ENCODE measurements at places on chromosomes 5 and 9.

DNA sequence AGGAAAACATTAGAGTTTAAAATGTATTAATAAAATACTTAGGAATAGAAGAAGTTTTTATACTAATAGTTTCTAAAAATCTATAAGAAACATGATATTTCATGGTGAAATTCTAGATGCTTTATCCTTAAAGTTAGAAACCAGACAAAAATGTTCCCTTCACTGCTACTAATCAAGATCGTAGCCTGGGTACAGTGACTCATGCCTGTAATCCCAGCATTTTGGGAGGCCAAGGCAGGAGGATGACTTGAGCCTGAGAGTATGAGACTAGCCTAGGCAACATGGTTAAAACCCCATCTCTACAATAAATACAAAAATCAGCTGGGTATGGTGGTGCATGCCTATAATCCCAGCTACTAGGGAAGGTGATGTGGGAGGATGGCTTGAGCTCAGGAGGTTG, 30.4 kb upstream of the KLF9 start:
- DNase-seq: no peak

DNA sequence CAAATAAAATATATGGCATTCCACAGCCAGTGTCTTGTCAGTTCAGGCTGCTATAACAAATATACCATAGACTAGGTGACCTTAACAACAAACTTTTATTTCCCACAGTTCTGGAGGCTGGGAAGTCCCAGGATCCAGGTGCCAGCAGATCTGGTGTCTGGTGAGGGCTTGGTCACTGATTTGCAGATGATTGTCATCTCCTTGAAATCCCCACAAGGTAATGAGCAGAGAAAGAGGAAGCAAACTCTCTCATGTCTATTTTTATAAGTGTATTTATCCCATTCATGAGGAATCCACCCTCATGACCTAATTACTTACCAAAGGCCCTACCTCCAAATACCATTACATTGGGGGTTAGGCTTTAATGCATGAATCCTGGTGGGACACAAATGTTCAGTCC, 663.2 kb downstream of the TLR4 start:
- no peak for DNase-seq

GRCh38 chr5:44993286-44993685, 184.5 kb downstream of the MRPS30 start:
- DNase-seq: no peak

- DNase-seq: peak; percentile 54
Measured at GRCh38 chr5:96433066-96433447, at the start of gene PCSK1. Gene PCSK1, minus strand, starts transcription at chr5:96433248. Its CDS starts 206 bp downstream, at chr5:96433042.

DNA sequence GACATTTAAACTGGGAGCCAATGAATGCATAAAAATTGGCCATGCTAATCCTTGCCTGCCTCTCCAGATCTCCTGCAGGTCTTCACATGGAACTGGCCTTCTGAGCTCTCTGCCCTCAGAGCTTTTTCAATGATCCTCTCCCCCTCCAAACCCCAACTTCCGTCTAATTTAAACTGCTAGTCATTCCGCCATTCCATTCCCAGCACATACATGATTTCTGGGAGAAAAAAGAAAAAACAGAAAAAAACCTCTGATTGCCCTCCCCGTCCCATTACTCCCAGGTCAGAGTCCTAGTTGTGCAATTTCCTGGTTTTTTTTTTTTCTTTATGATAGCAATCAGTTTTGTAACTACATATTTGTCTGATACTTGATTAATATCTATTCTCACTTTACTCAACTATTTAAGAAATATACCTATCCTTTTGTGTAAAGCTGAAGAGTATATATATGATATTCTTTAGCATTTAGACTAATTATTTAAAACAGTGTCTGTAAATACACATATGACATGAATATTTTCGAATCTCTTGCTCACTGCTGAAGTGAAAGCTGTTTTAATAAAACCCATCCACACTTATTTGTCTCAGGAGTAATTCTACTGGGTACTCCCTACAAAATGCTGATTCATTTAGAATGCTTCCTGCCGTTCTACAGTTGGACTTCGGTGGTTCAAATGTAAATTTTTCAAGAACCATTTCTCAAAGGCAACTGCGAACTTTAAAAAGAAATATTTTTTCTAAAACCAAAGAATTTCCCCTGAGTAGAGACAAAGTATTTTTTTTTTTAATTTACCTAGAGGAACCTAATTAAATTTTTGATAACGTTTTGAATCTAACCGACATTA, 1.6 kb downstream of the HINT1 start:
- no peak for DNase-seq

- no peak for DNase-seq
Measured at GRCh38 chr9:121453232-121453892, 46.3 kb downstream of the GGTA1 start.

GRCh38 chr5:66169534-66169933, 25.4 kb downstream of the SREK1 start:
- no peak for DNase-seq

DNA sequence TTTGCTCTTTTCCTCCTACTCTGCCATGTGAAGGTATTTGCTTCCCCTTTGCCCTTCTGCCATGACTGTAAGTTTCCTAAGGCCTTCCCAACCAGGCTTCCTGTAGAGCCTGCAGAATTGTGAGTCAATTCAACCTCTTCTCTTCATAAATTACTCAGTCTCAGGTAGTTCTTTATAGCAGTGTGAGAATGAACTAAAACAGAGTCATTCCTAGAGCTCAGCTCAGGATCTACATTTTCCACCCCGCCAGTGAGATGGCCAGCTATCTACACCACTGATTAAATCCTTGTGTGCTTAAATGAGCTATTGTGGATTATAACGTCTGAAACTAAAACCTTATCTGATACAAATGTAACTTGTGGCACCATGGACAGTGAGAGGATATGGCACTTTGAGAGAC, 55.0 kb downstream of the FRMD3 start:
- no peak for DNase-seq

- no peak for DNase-seq
Measured at GRCh38 chr5:55440188-55440646, 94.5 kb downstream of the PLPP1 start.

- peak; percentile 100 for DNase-seq
Measured at GRCh38 chr9:14531341-14532269, 161.6 kb downstream of the ZDHHC21 start.

GRCh38 chr9:2570615-2571479, 50.7 kb upstream of the VLDLR start:
- no peak for DNase-seq

DNA sequence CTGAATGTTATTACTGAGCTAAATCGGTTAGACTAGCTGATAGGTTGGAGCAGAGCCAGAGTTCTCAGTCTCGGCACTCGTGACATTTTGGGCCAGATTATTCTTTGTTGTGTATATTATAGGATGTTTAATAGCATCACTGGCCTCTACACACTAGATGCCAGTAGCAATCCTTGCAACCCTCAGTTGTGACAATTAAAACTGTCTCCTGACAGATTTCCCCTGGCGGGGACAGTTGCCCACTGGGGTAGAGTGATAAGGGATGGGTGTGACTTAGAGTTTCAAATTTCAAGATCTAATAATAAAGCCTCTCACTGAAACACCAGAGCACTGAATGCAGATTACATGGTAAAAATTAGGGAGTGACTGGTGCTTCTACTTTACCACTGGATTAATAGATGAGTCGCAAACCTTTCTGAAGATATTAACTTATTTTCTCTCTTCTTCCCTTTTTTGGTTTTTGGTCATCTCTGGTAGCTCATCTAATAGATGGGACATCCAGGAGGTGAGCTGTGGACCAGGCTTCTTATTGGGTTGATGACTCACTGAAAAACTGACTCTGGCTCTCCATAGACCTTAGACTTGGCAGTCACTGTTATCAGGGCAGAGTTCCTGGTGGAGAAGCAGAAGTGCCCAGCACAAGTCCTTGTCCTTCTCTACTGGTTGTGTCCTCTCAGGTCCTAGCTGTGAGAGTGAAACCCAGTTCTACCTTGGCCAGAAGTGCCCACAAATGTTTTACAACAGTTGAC, 150.3 kb downstream of the UNC13B start:
- no peak for DNase-seq

GRCh38 chr9:124011460-124012301, at the start of gene LHX2:
Gene LHX2, plus strand, starts transcription at chr9:124011768. Its CDS starts 581 bp downstream, at chr9:124012349.
- peak; percentile 91 for DNase-seq

DNA sequence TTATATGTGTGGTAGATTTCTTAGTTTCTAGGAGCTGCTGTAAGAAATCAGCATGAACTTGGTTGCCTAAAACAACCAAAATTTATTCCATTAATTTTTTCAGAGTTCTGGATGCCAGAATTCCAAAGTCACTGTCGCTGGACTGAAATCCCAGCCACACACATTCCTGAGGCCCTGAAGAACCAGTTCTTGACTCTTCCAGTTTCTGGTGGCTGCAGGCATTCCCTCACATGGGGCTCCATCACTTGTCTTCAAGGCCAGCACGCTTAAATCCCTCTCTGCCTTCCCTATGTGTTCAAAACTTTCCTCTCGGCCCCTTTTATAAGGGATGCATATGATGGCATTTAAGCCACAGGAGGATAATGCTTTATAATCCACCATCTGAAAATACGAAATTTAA, 1237.5 kb upstream of the CDH9 start:
- DNase-seq: no peak

Measured in NCI-H446 treated with DMSO at 0.1 percent for 48 hours (cell line).